ENCODE measurements at places on chromosomes 3 and 15. TPM values are rescaled to one million over a fixed set of nuclear protein-coding genes. Genes with fewer than 3 reads are reported as not detected.
A peak's percentile ranks its signal among the peaks of the same experiment; 100 is the strongest.

The SLCO2A1 gene
- 2.8 TPM for polyA plus RNA-seq

The PLCH1 gene
- not detected for polyA plus RNA-seq

The CFAP20DC gene
- polyA plus RNA-seq = not detected

The HPS3 gene
- 14.3 TPM for polyA plus RNA-seq

DNA sequence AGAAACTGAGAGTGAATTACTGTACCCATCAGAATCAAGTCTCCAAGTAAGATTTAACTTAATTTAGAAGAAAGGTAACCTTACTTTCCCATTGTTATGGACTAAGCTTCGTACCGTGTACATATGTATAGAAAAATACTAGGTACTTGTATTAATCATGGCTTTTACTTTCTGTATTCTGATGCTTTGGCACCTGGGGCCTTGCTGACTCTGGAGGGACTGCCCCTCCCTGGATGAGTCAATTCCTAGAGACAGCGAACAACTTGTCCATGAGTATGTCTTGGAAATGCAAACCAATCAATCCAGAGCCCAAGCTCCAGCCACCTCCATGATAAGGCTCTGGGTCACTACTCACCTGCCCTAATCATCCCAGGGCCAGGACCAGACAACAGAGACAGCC, 50.0 kb upstream of the DGKG start:
- no peak overlapping the region for H3K27ac ChIP-seq

The LDHAL6B gene
- polyA plus RNA-seq = not detected

The GOLGA8Q gene
- 4.6 TPM for polyA plus RNA-seq

GRCh38 chr15:76114561-76114960, 54.8 kb downstream of the TMEM266 start:
- H3K36me3 ChIP-seq = no peaks in the 10 kb centered on the region
- H3K4me3 ChIP-seq = no peak overlapping the region
- peaks cover 2% of the 10 kb centered on the region for H3K27me3 ChIP-seq
- no peak overlapping the region for H3K27ac ChIP-seq
- no peaks in the 10 kb centered on the region for H3K4me1 ChIP-seq

The CHRD gene
- 0.38 TPM for polyA plus RNA-seq

DNA sequence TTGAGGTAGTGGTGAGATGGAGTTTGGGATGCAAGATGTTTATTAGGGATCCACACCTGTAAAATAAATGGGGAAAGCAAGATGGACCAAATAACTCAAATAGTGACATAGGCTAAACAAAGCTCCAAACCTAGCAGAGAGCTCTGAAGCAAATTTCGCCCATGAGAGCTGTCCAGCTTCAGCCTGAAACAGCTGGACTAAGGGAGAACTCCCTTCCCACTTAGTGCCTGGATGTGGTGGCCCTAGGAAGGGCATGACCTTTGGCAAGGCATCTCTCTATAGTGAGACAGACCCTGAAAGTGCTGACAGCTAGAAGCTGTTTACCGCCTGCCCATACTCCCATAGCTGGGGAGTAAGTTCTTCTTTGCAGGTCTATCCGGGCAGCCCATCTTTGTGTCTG, 48.1 kb downstream of the COL6A5 start:
- no peak overlapping the region for H3K27ac ChIP-seq
- no peaks in the 10 kb centered on the region for H3K27me3 ChIP-seq
- no peaks in the 10 kb centered on the region for H3K36me3 ChIP-seq
- no peak for DNase-seq
- no peaks in the 10 kb centered on the region for H3K4me1 ChIP-seq

The SLC28A1 gene
- 0.97 TPM for polyA plus RNA-seq

The PDZRN3 gene
- 42.6 TPM for polyA plus RNA-seq

- no peak overlapping the region for H3K4me3 ChIP-seq
- no peak overlapping the region for H3K27ac ChIP-seq
- no peaks in the 10 kb centered on the region for H3K4me1 ChIP-seq
- DNase-seq = no peak
These were observed 35.1 kb upstream of the NANOGP8 start for GRCh38 chr15:35120173-35120572.

DNA sequence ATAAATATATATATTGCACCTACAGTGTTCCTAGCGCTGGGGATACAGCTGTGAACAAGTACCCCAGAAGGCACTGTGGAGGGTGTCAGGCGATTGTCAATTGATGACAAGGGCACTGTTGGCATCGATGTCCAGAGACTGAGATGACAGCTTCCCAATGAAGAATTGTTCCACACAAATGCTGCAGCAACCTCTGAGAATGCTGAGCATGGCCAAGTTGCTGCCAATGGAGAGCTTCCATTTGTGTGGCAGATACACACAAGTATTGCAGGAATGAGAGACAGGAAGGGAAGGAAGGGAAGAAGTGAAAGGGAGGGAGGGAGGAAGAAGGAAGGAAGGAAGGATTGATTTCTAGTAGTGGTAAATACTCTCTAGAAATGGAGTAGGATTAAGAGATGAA, 21.9 kb downstream of the LRTM1 start:
- no peak for DNase-seq
- H3K27me3 ChIP-seq = no peaks in the 10 kb centered on the region
- H3K4me3 ChIP-seq = no peak overlapping the region
- no peak overlapping the region for H3K27ac ChIP-seq
- H3K4me1 ChIP-seq = no peaks in the 10 kb centered on the region

DNA sequence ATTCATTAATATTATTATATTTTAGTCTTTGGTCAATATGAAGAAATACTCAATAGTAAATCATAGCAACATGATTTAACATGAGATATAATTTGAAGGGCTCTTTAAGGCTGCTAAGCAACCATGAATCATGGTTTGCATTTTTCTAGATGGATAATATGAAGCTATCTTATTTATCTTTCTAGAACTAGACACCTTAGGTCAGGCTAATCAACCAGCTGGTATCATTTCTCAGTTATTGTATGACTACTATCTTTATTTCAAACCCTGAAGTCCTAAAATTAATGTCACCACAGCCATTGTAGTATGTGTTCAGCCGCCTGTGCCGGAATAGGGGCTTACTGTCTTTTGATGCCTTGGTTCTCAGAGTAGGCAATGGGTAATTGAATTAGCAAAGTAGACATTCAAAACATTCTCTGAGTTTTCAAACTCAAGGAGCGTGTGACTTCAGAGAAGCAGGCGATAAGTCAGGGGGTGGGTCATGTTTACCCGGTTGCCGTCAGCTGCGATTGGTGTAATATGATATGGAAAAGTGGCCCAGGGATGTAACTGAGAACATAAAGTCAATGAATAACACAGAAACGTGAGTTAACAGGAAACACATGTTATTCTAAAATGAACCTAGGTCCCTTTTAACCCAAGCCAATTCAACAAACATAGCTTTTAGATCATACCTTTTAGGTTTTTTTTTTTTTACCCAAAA, 93.4 kb upstream of the CTDSPL start:
- H3K27me3 ChIP-seq = no peaks in the 10 kb centered on the region
- H3K4me3 ChIP-seq = no peak overlapping the region
- H3K36me3 ChIP-seq = no peaks in the 10 kb centered on the region
- no peak for DNase-seq
- H3K4me1 ChIP-seq = no peaks in the 10 kb centered on the region

- H3K27me3 ChIP-seq = no peaks in the 10 kb centered on the region
- H3K4me1 ChIP-seq = no peaks in the 10 kb centered on the region
- no peak overlapping the region for H3K4me3 ChIP-seq
- DNase-seq = no peak
- H3K27ac ChIP-seq = no peak overlapping the region
These were observed 97.2 kb downstream of the LRTM1 start for GRCh38 chr3:54830658-54831057.

The CCDC33 gene
- polyA plus RNA-seq = not detected

DNA sequence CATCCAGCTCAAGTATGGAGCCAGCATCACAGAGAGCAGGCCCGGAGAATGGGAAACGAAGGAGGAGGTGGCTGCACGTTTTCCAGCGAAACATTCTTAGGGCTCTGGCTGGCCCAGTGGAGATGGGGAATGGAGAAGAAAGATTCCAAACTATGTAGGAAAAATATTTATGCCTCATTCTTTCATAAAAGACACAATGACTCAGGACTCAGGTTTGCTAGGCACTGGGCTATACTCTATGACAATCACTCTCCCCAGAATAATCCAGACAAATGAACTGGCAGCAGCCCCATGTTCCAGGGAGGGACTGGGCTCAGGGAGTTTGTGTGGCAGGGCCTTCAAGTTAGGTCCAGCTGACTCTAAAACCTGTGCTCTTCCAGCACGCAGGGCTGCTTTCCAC, 110.8 kb upstream of the RAD18 start:
- no peaks in the 10 kb centered on the region for H3K4me1 ChIP-seq
- no peak overlapping the region for H3K4me3 ChIP-seq

The ZNF106 gene
- 11.9 TPM for polyA plus RNA-seq

The TYRO3 gene
- polyA plus RNA-seq = 4.5 TPM

- DNase-seq = no peak
- peaks cover 3% of the 10 kb centered on the region for H3K36me3 ChIP-seq
- H3K4me1 ChIP-seq = no peaks in the 10 kb centered on the region
- H3K27me3 ChIP-seq = no peaks in the 10 kb centered on the region
- no peak overlapping the region for H3K27ac ChIP-seq
- no peak overlapping the region for H3K4me3 ChIP-seq
These were observed 7.1 kb downstream of the TLE3 start for GRCh38 chr15:70090436-70091296.

DNA sequence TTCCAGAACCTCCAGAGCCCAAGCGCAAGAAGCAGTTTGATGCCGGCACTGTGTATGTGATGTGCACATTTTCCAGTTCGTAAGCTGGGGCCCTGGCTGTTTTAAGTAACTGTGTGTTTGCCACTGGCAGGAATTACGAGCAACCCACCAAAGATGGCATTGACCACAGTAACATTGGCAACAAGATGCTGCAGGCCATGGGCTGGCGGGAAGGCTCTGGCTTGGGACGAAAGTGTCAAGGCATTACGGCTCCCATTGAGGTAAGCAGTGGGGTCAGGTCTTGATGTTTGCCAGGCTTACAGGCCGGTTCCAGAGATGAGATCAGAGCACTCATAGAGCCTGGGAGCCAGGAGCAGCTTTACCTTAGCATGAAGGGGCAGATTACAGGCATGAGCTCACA, 28.4 kb downstream of the RBM5 start:
- no peaks in the 10 kb centered on the region for H3K27me3 ChIP-seq
- no peak overlapping the region for H3K4me3 ChIP-seq
- no peaks in the 10 kb centered on the region for H3K4me1 ChIP-seq
- peaks cover 7% of the 10 kb centered on the region for H3K36me3 ChIP-seq
- DNase-seq = no peak
- H3K27ac ChIP-seq = no peak overlapping the region

DNA sequence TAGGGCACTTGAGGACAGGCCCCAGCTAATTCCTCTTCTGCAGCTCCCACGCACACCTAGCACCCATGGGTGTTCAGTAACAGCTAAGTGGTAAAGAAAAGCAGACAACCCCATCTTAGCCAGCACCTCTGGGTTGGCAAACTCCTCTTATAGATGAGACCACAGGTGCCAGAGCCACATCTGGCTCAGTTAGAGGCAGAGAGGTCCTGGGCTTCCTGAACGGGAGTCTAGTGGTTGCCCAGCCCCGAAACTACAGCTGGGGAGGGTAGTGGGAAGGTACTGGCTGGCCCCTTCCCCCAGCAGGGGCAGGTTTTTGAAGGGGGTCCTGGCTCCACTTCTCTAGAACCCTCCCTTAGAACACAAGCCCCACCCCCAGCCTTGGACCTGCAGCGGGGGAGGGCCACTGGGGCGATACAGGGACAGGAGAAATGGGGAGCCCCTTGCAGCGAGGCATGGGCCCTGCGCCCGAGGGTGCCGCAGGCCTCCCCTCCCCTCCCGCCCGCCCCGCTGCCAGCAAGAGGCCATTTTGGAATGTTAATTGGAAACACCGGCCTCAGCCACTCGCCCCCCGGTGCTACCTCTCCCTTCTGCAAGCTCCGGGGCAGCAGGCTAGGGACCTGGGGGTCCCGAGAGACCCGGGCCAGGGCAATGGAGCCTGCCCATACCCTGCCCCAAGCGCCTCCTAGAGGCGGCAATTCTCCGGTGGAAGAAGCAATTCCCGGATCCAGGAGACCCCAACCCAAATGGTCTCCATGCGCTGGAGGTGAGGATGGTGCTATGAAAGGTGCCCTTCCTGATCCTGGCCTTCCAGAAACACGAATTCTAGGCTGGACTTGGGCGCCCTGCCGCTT, 1.5 kb downstream of the DUSP7 start:
- H3K36me3 ChIP-seq = peaks cover 12% of the 10 kb centered on the region
- H3K27me3 ChIP-seq = no peaks in the 10 kb centered on the region
- peak overlapping the region; percentile 71 for H3K4me3 ChIP-seq
- peak overlapping the region; percentile 62 for H3K27ac ChIP-seq

The AMIGO3 gene
- 1.1 TPM for polyA plus RNA-seq

DNA sequence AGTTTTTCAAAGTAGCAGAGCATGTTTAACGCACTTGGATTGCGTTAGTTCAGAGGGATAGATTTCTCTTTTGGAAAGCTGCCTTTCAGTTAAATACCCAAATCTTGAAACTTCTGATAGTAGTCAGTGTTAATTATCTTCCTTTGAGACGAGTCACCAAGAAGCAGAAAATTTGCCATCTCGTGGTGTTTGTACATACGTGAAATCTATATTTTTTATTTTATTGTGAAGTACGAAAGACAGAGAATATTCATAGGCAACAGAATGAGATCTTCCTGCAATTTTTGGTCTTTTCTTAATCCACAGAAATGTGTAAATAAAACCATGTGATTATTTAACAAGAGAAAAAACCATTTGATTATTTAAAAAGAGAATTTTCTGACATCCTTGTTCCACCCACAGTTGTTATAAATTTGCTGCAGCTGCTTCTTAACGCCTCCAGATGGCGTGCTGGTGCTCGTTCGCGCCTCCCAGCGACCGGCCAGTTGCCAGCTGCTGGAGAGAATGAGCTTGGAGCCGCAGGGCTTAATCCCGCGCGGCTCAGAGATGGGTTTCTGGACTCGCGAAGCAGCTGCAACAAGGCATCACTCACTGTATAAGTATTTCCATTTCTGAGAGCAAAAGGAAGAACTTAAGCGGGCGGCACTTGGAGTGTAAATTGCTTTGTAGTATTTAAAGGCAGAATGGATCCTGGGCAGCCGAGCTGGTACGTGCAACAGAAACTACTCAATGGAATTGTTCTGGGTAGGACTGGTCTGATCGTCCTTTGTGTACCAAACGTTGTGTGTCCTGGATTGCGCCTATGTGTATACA, 10.5 kb upstream of the SLITRK3 start:
- no peak overlapping the region for H3K27ac ChIP-seq
- peak; percentile 83 for DNase-seq
- H3K36me3 ChIP-seq = no peaks in the 10 kb centered on the region
- peak overlapping the region; percentile 1 for H3K4me3 ChIP-seq
- no peaks in the 10 kb centered on the region for H3K4me1 ChIP-seq

The TTC14 gene
- 51.6 TPM for polyA plus RNA-seq

- no peak overlapping the region for H3K27ac ChIP-seq
- H3K4me3 ChIP-seq = no peak overlapping the region
- H3K27me3 ChIP-seq = no peaks in the 10 kb centered on the region
- peak; percentile 68 for DNase-seq
- H3K36me3 ChIP-seq = no peaks in the 10 kb centered on the region
- H3K4me1 ChIP-seq = no peaks in the 10 kb centered on the region
These were observed 501.7 kb downstream of the SHQ1 start for GRCh38 chr3:72346526-72346926.

- H3K27me3 ChIP-seq = no peaks in the 10 kb centered on the region
- H3K4me1 ChIP-seq = no peaks in the 10 kb centered on the region
- no peak for DNase-seq
- no peaks in the 10 kb centered on the region for H3K36me3 ChIP-seq
These were observed 6.8 kb downstream of the VILL start for GRCh38 chr3:37997342-37997741.

Measured in aorta (tissue), 5 donors.